Ovary (tissue), 10 donors: ENCODE measurements at places on chromosomes 1 and 21. TPM values are rescaled to one million over a fixed set of nuclear protein-coding genes. Genes with fewer than 3 reads are reported as not detected.

POU3F1 gene
- polyA plus RNA-seq: not detected

FAM163A gene
- polyA plus RNA-seq: 0.16 TPM

DEPDC1 gene
- polyA plus RNA-seq: 0.42 TPM

ITLN2 gene
- polyA plus RNA-seq: 3.4 TPM

PHLDA3 gene
- 4.7 TPM for polyA plus RNA-seq
